ENCODE measurements at places on chromosomes 4 and X. TPM values are rescaled to one million over a fixed set of nuclear protein-coding genes. Genes with fewer than 3 reads are reported as not detected.

BEX1 gene
- total RNA-seq, result not detected

ATOH1 gene
- total RNA-seq, result not detected

CT45A1 gene
- not detected for total RNA-seq

LEF1 gene
- total RNA-seq, result 5.1 TPM

KLB gene
- total RNA-seq, result 25.0 TPM

DLG3 gene
- total RNA-seq, result 2.6 TPM

ENPEP gene
- 15.0 TPM for total RNA-seq

GC gene
- not detected for total RNA-seq

TLR10 gene
- 2.1 TPM for total RNA-seq

ADGRL3 gene
- 6.3 TPM for total RNA-seq

PDK3 gene
- total RNA-seq, result 11.1 TPM

FOXR2 gene
- not detected for total RNA-seq

IQSEC2 gene
- 16.7 TPM for total RNA-seq

ADGRG2 gene
- 1.1 TPM for total RNA-seq

FGFBP2 gene
- 75.7 TPM for total RNA-seq
